ENCODE measurements at places on chromosomes 3 and 15.

DNA sequence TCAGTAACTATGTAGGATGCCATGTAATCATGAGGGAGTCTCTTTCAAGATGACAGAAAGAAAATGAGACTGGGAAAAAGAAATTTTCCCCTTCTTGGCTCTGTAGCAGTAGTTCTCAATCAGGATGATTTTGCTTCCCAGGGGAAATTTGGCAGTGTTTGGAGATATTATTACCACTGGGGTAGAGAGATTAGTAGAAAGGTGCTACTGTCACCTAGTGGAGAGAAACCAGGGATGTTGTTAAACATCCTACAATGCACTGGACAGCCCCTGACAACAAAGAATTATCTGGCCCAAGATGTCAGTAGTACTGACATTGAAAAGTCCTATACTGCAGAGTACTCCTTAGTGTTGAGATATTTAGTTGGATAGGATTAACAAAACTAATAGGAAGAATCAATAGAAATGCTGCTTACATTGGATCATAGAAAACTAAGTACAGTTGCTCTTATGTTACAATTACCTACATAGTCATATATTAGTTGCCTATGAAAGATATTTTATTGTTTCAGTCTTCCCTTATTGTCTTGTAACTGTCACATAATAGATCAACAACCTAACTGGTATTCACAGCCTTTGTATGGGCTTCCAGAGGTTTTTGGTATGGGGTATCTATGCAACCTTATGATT, 433.3 kb downstream of the RAP2B start:
- DNase-seq = no peak

GRCh38 chr15:94256511-94256910, 25.1 kb downstream of the MCTP2 start:
- no peak for DNase-seq

GRCh38 chr3:46110701-46111493, 83.6 kb upstream of the XCR1 start:
- no peak for DNase-seq

DNA sequence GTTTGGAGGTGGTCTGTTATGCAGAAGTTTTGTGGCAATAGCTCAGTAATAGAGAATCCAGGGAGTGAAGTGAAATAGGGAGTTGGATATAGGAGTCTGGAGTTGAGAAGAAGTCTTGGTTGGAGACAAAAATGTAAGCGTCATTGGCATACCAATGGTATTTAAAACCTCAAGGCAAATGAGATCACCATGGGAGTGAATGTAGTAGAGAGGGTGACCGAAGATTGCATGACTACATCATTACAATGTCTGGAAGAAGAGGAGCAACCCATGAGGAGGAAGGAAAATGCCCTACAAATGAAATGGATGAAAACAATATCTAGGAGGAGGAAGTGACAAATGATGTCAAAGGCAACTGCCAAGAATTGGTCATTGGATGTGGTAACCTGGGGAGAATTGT, 54.4 kb downstream of the CNTN4 start:
- DNase-seq = no peak

GRCh38 chr3:61268644-61269043, 17.4 kb upstream of the FHIT start:
- DNase-seq = no peak

DNA sequence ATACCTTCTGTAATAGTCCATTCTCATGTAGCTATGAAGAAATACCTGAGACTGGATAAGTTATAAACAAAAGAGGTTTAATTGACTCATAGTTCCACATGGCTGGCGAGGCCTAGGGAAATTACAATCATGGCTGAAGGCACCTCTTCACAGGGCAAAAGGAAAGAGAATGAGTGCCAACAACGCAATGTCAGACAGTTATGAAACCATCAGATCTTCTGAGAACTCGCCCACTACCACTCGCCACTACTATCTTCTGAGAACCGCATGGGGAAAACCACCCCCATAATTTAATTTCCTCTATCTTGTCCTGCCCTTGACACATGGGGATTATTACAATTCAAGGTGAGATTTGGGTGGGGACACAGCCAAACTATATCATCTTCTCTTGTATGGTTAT, 406.8 kb upstream of the CBLB start:
- DNase-seq = no peak
